ENCODE measurements at places on chromosomes 6 and 20.

- no peak for DNase-seq
These were observed 20.5 kb downstream of the CLVS2 start for GRCh38 chr6:123016431-123017103.

GRCh38 chr6:151701911-151702562 is 105.4 kb upstream of the ESR1 start:
- no peak for DNase-seq

DNA sequence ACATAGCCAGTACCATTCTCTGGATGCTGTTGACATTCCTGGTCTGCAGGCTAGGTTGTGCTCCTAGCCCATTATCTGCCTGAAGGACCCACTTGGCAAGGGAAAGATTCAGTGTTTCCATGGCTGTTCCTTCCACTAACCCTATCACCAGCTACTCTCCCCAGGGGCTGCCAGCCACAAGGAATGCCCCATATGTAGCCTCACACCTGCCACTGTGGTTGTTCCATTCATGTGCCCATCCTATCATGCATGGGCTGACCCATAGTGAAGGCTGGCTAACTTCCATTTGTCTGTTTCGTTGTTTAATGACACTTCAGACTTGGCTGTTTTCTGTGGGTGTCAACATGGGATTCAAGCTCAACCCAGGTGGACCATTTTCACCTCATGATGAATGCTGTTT is 25.6 kb upstream of the HLA-A start:
- DNase-seq, result no peak

DNA sequence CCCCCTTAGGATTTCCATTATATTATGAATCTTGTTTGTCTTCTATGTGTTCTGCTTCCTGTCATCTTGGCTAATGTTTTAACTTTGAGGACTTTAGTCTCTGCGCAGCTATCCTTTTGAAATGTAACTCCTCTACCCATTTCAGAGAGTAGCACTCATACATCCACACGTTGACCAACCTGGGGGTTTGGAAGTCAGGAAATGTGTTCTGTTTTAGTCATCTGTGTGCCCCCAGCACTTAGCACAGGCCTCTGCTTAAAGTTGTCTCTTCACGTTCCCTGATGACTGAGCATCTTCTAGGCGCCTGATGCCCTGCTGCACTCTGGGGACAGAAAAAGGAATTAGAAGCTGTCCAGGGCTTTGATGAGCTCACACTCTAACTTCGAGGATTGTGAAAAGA is 47.9 kb downstream of the HMGN3 start:
- DNase-seq, result no peak

GRCh38 chr20:53064935-53065334 is 92.8 kb downstream of the TSHZ2 start:
- DNase-seq, result no peak

- no peak for DNase-seq
These were observed 113.6 kb upstream of the MAN1A1 start for GRCh38 chr6:119463081-119463626.

- no peak for DNase-seq
These were observed 173.9 kb downstream of the QKI start for GRCh38 chr6:163588220-163588919.

DNA sequence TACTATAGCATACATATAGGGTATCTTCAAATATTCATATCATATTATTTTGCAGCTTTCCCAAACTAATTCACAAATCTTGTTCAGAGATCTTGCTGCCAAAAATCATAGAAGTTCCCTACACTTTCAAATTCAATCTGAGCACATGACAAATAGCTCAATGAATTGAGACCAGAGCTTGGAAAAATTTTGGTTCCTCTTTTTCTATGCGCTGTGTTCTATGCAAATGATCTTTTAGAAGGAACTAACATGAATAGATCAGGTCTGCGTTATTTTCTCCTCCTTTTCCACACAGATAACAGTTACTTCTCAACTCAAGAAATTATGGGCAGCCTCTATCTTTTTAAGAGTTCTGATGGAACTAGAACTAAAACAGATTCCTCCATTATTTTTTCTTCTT is 316.3 kb downstream of the ARHGAP18 start:
- DNase-seq, result no peak

Data from ELF-1 (cell line).